ENCODE measurements at places on chromosomes 7 and 10.

GRCh38 chr10:72598769-72599701, 26.8 kb downstream of the MICU1 start:
- DNase-seq = no peak

DNA sequence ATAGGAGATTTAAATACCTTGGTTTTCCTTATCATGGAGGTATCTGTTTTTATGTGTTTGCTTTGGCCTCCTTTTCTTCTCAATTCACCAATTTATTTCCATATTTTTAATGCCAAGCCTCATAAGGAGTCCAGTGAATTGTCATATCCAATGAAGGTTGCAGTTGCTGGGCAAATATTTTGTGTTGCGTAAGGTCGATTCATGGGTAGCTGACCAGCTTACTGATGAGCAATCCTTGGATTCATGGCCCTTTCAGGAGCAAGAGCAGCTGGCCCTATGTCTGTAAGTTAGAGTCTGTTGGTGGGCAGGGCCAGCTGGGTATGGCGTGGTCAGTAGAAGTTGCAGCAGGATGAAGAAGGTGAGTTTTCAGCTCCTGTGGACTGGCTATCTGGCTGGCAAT, 182.9 kb downstream of the PFKFB3 start:
- no peak for DNase-seq

DNA sequence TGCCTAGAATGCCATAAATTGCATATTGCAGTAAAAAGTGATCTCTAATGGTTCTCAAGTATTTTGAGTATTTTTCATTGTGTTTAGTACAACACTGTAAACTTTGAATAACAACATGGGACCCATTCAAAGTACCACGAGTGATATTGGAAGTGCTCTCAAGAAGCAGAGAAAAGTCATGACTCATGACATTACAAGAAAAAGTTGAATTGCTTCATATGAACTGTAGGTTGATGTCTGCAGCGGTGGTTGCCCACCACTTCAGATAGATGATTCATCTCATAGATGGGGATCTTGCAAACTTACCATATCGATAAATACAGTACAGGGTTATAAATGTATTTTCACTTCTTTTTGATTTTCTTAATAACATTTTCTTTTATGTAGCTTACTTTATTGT, 33.9 kb downstream of the ENTPD1 start:
- DNase-seq = no peak

DNA sequence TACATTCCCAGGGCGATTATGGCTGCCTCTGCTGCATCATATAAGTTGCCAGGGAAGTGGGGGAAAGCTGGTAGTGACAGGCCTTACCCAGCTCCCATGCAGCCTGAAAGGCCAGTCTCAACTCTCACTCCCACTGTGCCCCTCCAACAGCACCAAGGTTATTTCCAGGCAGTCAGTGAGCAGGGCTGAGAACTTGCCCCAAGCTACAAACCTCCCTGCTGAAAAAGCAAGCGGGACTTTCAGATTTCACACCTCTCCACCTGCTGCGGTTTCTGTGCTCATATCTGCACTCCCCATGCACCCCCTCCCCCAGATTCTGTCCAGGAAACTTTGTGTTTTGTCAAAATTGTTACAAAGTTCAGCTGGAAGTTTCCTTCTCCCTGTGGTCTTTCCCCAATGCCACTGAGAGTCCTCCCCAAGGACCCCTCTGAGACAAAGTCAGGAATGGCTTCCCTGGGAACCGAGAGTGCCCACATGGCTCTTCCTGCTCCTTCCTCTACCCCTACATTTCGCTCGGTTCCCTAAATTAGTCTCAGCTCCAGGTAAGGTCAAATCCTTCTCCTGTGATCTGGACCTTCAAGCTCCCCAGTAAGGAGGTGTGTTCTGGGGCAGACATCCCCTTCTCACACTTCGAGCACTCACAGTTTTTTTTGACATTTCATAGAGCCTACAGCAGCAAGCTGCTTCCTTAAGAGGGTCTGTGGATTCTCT, 25.3 kb upstream of the WNT2 start:
- DNase-seq = no peak

DNA sequence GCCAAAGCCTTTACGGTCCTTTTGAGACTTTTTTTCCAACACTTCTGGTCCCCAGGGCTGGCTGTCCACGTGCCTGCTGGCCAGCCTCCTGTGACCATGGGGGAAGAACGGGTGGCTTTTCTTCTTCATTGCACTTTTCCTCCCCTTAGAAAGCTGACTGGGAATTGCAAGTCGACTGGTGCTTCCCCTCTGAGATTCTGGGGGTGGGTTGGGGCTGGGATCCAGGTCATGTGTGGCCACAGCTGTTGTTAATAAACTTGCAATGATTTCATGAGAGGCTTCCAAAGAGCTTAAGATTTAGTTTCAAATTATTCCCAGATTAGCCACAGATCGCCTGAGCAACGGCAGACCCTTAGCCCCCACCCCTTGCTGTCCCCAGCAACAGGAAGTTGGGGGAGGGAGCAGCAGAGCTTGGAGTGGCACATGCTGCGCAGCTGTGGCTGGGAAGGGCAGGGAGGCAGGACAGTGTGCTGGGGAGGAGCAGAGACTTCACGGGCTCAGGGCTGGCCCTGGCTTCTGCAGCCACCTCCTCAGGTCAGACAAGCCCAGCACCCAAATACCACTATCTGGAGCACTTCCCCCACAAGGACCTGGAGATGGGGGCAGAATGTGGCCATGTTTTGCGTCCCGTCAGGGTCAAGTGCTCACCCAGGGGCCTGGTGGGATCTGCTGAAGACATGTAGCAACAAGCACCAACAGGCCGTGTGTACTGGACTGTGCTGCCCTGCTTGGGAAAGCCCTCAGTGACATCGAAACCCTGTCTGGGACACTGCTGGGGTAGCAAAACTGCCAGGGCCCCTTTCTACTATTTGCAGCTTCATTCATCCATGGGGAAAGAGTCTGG, 147.1 kb downstream of the RNF216 start:
- no peak for DNase-seq

DNA sequence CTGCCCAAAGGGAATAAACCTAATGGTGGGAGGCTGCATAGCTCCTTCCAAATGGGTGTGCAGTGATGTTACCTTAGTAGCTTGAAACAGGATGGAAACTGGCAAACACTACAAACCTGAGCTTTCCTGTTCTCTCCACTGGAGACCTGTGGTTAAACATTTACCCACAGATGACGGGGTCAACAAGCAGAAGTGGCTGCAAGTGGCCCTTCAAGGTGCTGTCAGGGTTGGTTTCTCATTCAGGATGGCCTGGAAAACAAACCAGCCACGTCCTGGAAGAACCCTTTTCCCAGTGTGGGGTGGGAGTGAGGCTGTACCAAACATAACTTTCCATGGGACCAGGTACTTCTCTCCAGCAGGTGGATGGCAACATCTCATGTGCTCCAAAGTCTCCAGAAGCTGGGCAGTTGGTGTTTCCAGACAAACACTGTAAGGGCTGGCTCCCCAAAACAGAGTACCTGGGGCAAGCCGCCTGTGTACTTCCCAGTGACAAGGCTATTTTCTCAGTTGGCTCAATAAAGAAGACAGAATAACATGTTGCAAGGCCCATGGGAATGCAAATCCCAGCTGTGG, 67.5 kb downstream of the DNAJB9 start:
- no peak for DNase-seq

GRCh38 chr10:48460182-48460581, 144.7 kb downstream of the ARHGAP22 start:
- DNase-seq = no peak

- DNase-seq = no peak
Measured at GRCh38 chr10:42992156-42992956, 84.5 kb upstream of the RET start.

GRCh38 chr10:91614225-91614624, 18.6 kb downstream of the PPP1R3C start:
- DNase-seq = no peak

Data from stimulated activated CD8-positive, alpha-beta memory T cell treated with anti-CD3 and anti-CD28 coated beads, Interleukin-4, amount 100 ng/mL, for 1 hour (primary cell).